ENCODE measurements at places on chromosomes 3 and 15.
A peak's percentile ranks its signal among the peaks of the same experiment; 100 is the strongest.

- DNase-seq, result no peak
Observed at GRCh38 chr3:87982421-87982820, 76.4 kb downstream of the CGGBP1 start.

GRCh38 chr3:152718810-152719209, 116.1 kb upstream of the P2RY1 start:
- no peak for DNase-seq

DNA sequence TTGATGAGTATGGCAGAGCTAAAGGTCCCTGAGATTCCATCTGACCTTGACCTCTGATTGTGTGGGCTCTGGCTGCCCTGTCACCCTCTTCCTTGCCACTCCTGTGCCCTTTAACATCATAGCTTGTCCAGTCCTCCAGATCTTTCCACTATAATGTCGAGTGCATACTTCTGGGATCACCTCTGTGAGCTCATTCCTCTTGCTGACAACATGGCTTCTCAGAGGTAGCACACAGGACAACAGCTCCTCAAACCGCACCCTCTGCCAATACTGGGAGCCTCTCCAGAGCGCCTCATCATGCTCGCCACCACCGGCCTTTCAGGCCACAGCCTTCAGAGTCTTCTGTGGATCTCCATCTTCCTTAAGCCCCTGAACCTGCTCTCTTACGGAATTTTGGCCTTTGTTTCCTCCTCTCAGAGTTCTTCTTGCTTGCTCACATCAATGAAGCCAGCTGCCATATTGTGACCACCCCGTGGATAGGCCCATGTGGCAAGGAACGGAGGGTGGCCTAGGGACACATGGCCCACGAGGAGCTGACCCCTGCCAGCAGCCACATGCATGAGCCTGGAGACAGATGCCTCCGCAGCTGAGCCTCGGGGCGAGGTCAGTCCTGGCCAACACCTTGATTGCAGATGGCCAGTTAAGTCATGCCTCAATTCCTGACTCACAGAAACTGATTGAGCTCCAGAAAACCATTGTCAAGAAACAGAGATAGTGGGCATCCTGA, 31.1 kb downstream of the PLA2G4D start:
- no peak for DNase-seq

DNA sequence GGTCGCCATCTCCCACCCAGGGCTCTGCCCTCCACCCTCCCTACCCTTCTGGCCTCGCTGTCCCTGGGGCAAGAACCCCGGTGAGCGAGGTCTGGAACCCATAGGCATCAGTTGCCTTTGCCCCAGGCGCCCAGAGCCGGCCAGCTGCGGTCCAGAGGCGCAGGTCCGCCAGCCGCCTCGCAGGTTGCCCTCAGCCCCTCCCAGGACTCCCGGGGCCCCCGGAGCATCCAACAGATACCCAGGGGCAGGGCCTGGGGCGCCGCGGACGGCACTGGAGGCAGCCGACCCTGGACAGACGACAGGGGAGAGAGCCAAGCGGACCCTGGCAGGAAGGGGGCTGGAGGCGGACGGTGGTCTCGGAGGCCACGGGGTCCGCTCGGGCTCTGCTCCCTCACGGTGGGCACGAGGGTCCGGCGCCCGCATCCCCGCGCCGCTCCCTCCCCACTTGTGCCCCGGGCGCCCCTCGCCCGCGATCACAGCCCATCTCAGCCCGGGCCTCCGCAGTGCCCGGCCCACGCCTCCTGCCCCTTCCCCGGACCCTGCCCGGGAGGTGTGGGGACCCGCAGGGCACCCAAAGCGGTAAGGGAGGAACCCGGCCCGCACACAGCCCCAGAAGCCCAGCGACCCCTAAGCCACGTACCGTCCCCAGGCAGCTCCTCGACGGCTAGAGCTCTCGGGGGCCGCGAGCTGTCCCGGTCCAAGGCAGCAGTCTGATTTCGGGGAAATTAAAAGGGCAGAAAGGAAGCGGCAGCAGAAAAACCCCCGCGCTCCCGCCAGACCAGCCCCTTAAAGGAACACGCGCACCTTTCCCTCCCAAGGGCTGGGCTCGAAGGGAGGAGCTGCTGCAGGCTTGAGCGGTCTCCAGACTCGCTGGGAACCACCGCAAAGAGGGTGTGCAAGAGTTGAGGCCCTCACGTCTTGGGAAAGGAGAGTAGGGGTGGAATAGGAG, at the start of gene HAPLN3:
Gene HAPLN3, minus strand, starts transcription at position 726 of the 949 bp plus-strand sequence. CDS start 8,246 bp downstream, outside the sequence.
- DNase-seq, result peak; percentile 58

GRCh38 chr3:54633444-54634121, 294.3 kb downstream of the LRTM1 start:
- no peak for DNase-seq

- DNase-seq, result no peak
Observed at GRCh38 chr3:181698263-181698954, 13.3 kb upstream of the SOX2 start.

DNA sequence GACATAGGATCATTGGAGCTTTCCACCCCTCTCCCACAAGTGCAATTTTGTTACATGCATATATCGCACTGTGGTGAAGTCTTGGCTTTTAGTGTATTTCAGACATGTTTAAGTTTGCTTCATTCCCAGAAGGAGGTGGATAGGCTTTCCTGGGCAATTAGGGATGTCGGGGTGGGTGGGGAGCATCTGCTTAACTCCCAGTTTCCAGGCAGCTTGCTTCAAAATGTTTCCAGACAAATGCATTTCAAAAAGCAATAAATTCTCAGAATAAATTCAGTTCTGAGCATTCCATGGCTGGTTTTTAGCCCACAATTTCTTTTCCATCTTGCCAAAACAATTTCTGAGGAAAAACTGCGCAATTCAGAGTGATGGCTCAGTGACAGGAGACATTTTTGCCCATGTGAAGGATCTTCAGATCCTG, 227.7 kb upstream of the ZPLD1 start:
- no peak for DNase-seq

DNA sequence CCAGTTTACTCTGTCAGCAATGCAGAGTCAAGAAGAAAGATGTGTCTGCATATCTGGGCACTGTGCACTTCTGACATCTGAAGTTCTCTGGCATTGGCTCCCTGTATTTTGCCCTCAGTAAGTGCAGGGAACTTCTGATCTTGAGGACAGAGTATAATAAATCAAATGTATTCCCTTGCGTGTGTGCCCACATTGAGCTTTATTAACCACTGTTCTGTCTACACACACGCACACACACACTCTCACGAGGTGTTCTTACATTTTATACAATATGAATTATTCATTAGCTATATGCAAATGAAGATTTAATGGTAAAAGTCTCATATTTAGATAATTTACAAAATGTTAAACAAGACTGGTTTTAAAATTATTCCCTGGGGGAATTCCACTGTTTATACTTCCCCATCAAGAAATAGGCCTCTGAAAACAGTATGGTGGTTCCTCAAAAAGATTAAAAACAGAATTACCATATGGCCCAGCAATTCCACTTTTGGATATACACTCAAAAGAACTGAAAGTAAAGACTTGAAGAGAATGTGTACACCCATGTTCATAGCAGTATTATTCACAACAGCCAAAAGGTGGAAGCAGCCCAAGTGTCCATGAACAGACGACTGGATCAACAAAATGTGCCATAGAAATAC, 24.6 kb upstream of the ANPEP start:
- DNase-seq, result no peak

GRCh38 chr15:87450314-87450713, 806.2 kb downstream of the NTRK3 start:
- no peak for DNase-seq

DNA sequence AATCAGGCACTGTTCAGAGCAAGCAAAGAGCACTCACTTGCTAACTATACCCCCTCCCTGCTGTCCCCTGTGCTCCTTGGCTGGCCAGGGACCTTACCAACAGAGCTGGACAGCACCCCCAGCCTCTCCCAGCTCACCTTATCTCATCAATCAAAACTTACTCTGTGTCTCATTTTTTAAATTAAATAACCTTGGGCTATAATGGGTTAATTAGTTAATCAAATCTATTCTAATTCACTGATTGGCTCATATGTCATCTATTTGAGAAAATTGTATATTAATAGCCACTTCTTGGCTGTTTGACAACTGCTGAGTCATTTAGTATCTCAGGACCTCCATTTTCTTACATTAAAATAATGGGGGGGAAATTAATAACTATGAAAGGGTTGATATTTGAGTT, 22.9 kb downstream of the IL5RA start:
- DNase-seq, result no peak

DNA sequence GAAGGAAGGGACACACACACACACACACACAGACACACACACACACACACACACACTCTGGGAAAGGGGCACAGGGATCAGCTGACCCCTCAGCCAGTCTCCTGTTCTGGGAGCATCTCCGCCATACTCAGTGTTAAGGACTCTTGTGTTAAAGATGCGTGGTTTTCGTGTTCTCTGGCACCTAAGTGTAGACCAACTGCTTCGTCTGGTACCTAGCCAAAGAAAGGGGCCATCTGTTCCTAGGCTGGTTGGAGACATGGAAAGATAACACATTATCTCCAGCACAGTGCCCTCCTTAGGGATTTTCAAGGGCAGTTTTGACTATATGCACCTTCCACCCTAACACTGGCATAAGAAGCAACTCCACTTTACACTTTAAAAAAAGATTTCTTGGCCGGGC, 65.1 kb downstream of the EPHB1 start:
- no peak for DNase-seq

GRCh38 chr3:107521469-107522059, 1.2 kb upstream of the BBX start:
- DNase-seq, result no peak

DNA sequence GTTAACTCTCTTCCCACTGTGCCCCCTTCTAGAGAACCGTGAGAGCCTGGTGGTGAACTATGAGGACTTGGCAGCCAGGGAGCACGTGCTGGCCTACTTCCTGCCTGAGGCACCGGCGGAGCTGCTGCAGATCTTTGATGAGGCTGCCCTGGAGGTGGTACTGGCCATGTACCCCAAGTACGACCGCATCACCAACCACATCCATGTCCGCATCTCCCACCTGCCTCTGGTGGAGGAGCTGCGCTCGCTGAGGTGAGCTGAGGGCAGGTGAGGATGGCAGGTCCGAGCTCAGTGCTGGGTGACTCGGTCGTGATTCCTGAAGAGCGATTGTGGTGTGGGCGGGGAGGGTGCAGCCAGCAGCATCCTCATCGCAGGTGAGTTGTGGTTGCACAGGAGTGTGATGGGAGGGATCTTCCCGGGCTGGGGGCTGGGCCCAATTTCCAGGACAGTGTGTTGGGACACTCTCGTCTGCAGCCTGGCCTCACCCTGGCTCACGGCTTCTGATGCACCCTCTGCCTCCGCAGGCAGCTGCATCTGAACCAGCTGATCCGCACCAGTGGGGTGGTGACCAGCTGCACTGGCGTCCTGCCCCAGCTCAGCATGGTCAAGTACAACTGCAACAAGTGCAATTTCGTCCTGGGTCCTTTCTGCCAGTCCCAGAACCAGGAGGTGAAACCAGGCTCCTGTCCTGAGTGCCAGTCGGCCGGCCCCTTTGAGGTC, 8.0 kb downstream of the MCM2 start:
- no peak for DNase-seq

DNA sequence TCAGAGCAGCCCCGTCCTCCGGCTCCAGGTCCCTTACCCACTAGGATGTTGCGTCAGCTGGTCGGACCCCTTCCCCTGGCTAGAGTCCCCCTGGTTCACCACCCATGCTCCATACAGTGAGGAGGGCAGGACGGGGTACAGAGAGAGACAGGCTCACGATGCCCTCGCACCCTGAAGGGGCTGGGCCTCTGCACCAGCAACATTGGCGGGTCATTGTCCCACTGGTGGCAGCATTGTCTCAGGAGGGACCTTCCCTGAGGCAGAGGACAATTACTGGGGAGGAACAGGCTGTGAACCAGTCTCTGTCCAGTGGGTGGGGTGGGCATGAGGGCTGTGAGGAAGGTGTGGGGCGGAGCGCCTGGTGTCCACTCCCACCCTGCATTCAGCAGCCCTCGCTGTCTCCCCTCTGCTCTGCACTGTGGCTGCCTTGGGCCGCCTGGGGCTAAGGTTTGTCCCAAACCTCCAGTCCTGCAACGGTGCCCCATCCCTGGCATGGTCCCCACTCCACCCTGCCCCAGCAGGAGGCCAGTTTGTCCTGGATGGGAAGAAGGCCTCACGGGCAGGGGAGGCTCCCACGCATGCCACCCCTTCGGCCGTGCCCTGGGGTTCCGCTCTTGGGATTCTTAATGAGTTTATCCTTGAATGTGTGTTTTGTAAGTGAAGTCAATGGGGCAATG, 48.0 kb upstream of the KLF13 start:
- no peak for DNase-seq

DNA sequence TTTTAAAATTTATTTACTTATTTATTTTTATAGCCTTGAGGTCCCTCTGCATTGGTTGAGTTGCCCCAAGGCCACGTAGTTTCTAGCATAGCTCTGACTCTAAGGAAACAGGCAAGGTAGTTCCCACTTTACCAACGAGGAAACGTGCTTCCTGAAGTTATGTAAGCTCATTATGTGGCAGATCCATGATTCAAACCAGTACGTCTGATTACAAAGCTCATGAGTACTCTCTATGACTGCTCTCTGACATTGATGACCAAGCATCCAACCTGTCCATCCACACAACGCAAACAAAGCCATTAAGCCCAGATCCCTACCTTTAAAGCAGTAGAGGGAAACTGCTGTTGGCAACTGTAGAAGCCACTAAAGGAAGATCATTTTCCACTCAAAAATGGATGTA, 25.6 kb downstream of the WWTR1 start:
- DNase-seq, result no peak

- DNase-seq, result no peak
Observed at GRCh38 chr15:32698773-32699390, 18.9 kb upstream of the GREM1 start.

DNA sequence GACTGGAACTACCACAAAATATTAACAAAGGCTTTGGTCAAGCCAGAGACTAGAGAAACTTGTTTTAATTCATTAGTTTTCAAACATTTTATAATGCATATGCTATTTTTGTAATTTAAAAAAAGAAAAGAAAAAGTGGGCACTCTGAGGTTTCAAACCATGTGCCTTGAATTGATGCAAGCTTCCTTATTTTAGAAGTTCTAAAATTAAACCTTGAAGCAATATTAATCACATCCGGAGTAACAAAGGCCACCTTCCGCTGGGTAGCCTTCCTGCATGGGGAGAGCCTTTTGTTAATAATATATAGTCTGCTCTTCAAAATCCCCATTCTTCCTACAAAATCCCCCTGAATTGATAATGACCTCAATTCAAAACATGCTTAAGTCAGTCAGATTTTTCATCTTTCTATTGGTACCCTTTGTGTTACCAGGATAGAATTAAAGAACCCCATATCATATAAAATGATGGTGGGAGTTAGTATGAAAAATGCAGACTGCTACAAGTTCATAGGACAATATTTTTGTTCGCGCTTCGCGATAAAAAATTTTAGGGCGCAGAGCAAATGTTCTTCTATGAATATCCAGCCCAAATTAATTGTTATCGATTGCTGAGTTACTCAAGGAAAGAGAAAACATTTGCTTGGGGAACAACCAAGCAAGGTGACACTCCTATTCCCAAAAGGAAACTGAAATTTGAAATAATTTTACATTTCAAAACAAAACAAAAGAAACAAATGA, 30.6 kb downstream of the LDHAL6B start:
- DNase-seq, result no peak

DNA sequence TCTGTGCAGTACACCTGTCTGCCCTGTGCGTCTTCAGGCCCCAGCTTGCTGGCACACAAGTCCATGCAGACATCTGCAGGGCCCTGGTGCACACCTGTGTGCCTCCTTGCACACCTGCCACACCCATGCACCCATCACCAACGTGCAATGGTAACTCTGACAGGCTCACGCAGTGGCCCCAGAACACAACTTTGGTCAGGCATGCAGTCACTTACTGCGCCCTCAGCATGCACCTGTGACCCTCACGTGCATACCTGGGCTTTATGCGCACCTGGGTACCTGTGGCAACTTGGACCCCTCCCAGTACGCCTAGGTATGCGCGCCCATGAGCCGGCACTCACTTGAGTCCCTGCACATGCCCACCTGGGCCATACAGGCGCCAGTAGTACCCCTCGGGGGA, 1.7 kb downstream of the PLXND1 start:
- DNase-seq, result no peak
